ENCODE measurements at places on chromosomes 6 and 20.

- no peak for DNase-seq
Observed at GRCh38 chr6:148760258-148760534, 13.4 kb downstream of the UST start.

DNA sequence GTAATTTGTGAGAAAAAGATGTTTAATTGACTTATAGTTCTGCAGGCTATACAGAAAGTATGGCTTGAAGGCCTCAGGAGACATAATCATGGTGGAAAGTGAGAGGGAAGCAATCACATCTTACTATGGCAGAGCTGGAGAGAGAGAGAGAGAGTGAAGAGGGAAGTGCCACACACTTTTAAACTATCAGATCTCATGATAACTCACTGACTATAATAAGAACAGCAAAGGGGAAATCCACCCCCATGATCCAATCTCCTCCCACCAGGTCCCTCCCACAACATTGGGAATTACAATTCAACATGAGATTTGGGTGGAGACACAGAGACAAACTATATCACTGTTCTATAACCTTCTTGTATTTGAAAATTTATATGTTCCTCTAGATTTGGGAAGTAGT lies 117.2 kb upstream of the BMP5 start:
- DNase-seq = no peak

DNA sequence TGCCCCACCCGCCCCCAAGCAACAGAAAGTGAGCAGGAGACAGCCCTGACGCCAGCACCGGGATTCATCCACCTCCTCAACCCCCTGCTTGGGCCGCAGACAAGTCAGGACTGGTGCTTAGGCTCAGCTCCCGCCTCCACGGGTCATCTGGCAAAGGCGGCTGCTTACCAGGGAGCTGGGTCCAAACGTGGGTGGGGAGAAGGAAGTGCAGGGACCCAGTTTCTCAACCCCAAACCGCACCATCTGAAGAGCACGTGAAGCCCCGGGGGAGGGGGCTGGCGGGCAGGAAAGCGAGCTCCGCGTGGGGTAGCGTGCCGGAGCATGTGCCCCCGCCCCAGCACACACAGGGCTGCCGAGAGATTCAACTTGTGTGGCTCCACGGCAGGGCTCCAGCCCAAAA lies 87.2 kb downstream of the BMP7 start:
- no peak for DNase-seq

DNA sequence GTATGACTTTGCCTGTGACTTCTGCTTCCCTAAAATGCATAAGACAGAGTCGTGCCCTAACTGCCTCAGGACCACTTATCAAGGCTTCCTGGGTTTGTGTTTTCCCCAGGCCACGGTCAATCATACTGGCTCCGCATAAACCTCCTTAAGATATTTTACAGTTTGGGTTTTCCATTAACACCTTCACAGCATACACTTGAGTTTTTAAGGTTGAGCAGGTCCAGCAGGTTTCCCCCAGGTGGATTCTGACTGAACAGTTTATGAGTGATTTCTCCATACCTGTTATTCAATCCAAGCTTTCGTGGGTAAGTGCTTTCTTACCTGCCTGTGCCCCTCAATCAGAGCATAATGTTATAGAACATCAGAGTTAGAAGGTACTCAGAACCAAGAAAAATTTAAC lies 39.3 kb downstream of the NINL start:
- DNase-seq = no peak

DNA sequence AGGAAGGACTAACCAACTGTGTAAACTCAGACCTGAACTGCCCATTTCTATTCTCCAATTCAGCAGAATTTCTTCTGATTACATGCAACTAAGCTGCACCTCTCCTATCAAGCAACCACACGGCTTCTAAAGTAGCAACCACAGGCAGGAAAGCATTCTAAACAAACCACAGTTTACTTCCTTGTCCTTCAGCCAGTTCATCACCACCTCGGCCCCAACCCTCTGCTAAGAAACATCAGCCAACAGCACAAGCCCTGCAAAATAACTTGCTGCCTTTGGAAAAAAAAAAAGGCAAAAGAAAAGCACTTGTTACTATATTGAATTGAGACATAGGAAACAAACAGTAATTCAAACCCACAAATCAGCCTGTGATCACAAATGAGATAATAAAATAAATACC lies 140.3 kb downstream of the NFATC2 start:
- no peak for DNase-seq

- DNase-seq = no peak
Observed at GRCh38 chr6:70160276-70160675, 142.6 kb downstream of the COL9A1 start.

- DNase-seq = no peak
Observed at GRCh38 chr20:6123649-6124014, 802 bp upstream of the FERMT1 start.

DNA sequence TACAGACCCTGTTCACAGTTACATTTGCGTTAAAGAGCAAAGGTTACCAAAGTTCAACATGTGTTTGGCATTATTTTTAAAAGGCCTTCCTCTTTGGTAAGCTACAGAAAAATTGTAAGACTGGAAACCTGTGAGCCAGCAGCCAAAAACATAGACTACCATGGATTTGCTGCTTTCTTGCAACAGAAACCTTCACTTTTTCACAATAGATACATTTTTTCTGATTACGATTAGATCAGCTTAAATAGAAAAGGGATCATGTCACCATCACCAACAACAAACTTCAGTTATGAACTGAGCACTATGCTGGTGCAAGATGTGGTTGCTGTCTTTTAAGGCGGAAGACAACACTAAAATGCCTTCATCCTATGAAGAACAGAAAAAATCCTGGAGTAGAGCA lies 112.3 kb upstream of the MARCKS start:
- no peak for DNase-seq

- DNase-seq = no peak
Observed at GRCh38 chr20:23766531-23766930, 15.8 kb upstream of the CST1 start.

GRCh38 chr6:137427656-137428290 lies 66.4 kb downstream of the OLIG3 start:
- DNase-seq = no peak

GRCh38 chr6:133408543-133408942 lies 167.4 kb downstream of the EYA4 start:
- DNase-seq = no peak

DNA sequence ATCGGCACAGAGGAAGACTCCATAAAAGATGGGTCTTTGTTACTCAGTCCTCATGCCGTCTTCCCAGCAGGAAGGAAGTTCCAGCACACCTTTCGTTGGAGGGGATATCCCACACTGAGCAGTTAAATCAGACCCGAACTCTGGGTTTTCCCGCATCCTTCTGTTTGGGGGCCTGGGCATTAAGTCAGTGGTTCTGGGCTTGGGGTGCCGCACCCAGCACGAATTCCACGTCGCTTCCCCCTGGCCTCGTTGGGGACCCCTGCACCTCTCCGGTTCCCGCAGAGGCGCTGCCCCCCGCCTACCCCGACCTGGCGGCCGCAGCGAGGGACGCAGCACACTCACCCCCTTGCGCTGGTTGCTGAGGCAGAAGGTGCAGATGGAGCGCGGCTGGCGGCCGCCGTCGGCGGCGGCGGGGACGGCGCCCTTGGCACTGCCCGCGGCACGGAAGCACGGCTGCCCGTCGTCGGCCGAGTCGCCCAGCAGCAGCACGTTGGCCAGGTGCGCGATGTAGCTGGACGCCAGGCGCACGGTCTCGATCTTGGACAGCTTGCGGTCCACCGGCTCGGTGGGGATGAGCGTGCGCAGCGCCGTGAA lies 641 bp downstream of the TCF15 start:
- no peak for DNase-seq

GRCh38 chr20:59778615-59779200 lies 154.7 kb downstream of the SYCP2 start:
- DNase-seq = peak; percentile 30

DNA sequence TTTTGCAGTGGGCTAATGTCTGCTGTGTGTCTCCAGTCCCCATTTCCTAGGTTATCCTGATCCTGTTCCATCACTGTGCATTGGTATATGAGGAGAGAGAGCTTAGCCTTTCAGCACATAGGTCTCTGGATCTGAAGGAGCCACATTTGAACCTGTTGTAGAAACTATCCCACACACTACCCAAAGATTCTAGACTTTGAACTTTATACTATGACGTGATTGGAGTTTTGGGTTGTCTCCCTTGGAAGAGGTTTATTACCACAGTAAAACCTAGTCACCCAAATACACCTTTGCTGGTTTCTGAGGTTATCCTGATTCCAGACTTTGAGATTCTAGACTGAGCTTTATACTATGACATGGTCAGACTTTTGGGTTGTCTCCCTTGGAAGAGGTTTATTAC lies 8.0 kb upstream of the OSTM1 start:
- no peak for DNase-seq

DNA sequence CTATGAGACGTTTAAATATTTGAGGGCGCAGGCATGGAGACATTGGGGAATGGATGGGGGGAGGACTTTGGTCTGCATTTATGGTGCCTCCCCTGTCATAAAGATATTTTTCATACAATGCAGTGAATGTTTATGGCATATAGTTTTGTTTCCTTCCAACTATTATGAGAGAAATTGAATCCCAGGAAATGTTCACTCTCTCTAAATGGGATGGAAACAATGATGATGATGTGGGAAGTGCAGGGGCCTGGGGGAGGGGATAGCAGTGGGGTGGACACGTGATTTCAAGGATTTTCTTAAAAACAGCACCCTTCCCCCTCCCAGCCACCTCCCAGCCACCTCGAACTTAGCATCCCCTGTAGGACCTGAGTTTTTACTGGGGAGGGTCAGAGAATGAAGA lies 69.9 kb downstream of the TOX2 start:
- DNase-seq = no peak

GRCh38 chr6:31778999-31779885 lies 2.1 kb upstream of the VWA7 start:
- DNase-seq = no peak

DNA sequence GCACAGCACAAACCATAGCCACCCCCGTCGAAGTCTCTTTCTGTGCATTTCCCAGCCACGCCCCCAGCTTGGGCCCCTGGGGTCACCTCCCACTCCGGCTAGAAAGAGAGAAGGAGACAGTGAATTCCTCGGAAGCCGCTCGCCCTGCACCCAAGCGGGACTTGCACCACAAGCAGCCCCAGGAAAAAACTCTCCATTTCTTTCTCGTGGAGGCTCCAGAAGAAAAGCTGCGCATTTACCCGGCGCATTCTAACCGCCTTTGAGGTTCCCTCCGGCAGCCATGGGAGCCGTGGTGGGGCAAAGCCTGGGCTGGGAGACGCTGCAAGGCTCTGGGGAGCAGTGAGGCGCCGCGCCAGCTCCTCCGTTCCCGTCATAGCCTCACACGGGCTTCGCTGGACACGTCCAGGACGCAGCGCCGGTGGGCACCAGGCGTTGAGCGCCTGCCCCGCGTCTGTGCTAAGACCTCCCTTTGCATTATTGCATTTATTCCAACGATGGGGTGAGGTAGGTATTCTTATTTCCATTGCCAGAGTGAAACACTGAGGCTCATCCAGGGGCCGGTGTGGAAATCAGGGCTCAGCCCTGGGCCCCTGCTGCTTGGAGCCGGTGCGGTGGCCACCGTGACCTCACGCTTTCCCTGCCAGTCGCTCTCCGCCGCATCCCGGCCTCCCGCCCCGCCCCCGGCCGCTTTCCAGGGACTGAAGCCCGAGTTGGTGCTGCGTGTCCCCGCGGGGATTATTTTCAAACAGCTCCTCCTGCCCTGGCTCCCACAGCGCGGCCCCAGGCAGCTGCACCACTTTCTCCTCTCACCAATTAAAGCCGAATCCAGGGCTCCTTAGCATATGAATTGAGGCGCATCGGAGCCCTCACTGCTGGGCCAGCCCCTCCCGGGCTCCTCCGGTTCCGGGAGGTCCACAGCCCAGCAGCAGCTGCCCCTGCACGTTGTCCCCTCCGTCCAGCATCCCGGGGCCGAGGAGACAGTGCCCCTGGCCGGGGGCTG lies 148.3 kb upstream of the AFDN start:
- DNase-seq = no peak

DNA sequence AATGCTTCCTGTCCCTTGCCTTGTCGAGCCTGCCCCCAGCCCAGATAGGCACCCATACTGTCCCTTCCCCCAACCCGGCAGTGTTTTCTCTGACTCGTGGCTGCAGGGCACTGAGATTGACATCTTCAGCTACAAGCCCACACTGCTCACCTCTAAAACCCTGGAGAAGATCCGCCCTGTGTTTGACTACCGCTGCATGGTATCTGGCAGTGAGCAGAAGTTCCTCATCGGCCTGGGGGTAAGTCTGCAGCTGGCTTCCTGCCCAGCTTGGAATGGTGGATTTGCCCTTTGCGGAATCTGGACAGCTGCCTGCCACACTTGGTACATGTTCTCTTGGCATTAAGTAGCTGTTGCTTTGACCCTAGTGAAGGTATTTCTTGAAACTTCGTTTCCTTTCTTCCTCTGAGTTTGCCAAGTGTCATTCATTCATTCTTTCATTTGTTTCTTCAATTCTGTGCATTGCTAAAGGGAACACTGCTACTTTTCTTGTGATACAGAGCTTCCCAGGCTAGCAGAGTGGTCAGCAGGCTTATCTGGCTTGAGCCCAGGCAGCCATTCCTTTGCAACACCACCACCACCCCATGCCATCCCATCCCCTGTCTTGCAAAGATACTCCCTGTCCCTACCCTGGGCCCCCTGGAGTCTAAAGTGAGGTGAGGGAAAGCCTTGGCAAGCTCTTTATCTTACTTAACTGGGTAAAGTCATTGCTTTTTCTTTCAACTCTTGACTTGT lies 26.2 kb downstream of the CCDC167 start:
- DNase-seq = no peak

GRCh38 chr20:52481443-52481842 lies 289.9 kb upstream of the ZFP64 start:
- DNase-seq = no peak

DNA sequence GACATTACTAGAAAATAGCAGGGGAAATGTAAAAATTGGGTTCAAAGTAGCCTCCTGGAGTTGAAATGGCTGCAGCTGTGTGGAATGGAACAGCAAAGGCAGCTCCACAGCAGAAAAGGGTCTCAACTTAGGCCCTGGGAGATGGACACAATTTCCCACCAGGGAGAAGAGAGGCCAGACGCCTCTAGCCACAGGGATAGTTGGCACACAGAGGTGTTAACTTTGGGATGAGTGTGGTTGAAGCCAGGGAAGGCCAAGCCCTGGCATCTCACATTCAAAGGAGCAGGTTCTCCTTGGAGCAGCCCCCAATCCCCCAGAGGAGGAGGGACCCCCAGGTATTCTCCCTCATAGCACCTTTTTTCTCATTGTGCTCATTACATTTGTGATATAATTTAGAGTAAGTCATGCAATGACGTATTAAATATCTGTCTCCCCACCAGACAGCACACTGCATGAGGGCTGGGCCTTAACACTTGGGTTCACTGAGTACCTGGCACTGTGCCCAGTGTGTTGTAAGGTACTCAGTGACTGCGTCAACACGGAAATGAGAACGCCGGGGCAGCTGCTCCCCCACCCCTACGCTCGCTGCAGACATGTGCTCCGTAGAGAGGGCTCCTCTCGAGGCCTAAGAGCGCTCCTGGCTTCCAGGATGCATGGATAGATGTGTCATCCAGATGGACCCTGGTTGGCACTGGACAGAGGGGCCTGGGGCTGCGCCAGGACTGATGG lies 76.0 kb upstream of the CD93 start:
- DNase-seq = no peak

DNA sequence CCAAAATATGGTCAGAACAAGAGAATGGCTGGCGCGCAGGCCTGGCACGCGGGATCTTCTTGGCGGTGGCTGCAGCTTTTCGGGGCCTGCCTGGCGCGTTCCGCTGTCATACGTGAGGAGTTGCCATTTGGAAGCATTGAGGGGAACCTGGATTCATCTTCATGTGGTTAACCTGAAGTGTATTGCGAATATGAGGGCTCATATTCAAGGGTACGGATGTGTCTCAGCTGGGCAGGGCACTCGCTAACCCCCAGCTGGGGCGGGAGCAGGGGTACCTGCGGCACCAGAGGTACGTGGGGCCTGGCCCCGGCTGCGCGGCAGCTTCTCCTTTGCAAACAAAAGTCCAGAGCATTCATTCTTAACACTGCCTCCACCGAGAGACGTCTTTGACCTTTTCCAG lies 605.6 kb downstream of the QKI start:
- DNase-seq = no peak

All from activated CD8-positive, alpha-beta memory T cell treated with anti-CD3 and anti-CD28 coated beads for 24 hours (primary cell).